ENCODE measurements at places on chromosomes 5 and 9. TPM values are rescaled to one million over a fixed set of nuclear protein-coding genes. Genes with fewer than 3 reads are reported as not detected.

Gene CHSY3
- 2.9 TPM for polyA plus RNA-seq

Gene DDX31
- polyA plus RNA-seq, result 7.0 TPM

Gene VCAN
- 6.6 TPM for polyA plus RNA-seq

Gene C9orf50
- not detected for polyA plus RNA-seq

Gene SOX30
- 0.03 TPM for polyA plus RNA-seq

Gene GRAMD2B
- 4.9 TPM for polyA plus RNA-seq
